ENCODE measurements at places on chromosomes 4 and X. TPM values are rescaled to one million over a fixed set of nuclear protein-coding genes. Genes with fewer than 3 reads are reported as not detected.

- DNase-seq: no peak
These were observed 107.8 kb downstream of the STOX2 start for GRCh38 chr4:184012937-184013336.

GRCh38 chr4:2671267-2671895, 84.8 kb downstream of the TNIP2 start:
- no peak for DNase-seq

DNA sequence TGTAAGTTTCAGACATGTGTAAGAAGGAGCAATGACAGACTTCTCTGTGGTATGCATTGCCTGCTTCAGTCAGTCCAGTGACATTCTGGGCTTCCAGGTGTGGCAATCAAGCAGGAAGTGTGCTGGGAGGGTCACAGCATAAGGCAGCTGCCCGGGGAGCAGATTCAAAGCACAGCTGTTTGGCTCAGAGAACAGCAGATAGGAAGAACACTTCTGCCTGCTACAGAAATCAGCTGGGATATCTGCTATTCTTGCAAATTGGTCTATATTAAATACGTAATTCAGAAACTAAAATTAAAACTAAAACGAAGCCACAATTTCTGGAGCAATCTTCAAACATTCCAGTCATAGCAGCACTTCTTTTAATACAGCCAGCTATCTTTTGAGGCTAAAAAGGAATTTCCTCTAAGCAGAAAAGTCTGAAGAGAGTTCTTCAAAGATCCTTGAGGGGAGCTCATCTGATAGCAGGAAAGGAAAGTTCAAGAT, 47.5 kb upstream of the GALNT7 start:
- no peak for DNase-seq

- DNase-seq: no peak
These were observed 176.0 kb downstream of the MGST2 start for GRCh38 chr4:139841464-139842195.

DNA sequence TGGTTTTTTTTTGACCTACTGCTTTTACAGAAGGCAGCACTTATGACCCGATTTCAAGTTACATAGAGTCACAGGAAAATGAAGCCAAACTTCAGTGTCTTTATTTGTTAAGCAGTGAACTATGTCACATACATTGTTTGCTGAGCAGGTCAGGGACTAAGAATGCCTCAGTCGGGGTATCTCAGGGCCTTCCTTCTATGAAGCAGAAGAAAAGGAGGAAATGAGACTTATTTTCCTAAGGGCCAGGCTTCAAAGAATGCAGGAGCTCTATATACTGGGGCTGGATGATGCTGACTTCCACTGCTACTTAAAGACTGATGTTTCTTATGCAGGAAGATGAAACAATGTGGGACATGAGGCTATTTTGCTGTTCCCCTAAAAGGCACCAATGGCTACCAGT, 558.4 kb upstream of the IGFBP7 start:
- DNase-seq: no peak

DNA sequence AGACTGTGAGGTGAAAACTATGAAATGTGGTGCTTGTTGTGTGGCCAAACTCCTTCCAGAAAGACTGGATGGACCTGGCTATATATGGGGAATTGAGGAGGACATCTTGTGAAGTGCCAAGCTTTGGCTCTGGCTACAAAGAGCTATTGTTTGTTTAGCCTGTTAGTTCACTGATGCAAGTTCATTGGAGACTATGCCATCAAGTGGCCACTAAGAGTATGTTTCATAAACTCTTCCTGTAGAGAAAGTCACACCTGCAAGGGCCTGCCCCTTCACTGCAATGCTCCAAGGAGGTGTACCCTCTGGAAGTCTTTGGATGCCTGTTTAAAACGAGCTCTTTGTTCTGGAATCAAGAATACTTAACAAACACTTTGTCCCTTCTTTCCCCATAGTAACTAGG, 382.0 kb downstream of the GABRG1 start:
- no peak for DNase-seq

DNA sequence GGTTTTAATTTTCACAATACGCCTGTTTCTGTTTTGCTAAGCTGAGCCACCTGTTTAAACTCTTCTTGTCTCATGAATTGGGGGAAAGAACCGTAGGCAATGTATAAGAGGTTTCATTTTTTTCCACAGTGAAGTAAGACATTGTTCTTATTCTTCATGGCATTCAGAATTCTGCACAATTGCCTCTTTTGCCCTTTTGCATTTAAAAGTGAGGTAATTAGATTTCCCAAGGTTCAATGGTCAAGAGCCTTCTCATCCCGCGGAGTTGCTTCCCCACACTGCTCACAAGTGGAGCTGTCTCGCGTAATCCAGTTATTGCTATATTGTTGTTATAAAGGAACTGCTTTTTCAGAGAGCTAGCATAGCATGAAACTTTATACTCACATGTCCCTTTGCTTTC, 90.9 kb upstream of the SPRY1 start:
- no peak for DNase-seq

SMIM10L2A gene
- 2.0 TPM for total RNA-seq

SLC16A2 gene
- total RNA-seq: 8.1 TPM

BMX gene
- total RNA-seq: 3.6 TPM

ARMCX6 gene
- total RNA-seq: 35.6 TPM
